ENCODE measurements at places on chromosomes 1 and 21.

DNA sequence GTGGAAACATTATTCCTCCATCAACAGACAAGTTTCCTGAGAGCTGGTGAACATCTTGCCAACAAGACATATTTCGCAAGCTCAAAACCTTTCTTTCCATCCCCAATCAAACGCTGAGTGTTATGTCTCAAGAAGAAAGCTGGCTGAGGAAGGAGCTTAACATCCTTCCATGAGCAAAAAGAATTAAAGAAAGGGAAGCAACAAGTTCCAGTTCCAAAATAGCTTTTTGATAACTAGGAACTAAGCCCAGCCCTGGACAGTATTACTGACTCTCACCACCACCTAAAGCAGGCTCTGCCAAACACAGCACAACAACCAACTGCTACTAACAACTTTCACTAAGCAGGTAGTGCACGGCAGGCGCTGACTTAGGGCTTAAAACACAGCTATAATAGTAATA, 50.2 kb downstream of the CAPZB start:
- no peak for DNase-seq

GRCh38 chr1:65493802-65494201, 73.3 kb downstream of the LEPR start:
- DNase-seq = no peak

- no peak for DNase-seq
These were observed 32.4 kb upstream of the MYSM1 start for GRCh38 chr1:58732087-58732775.

DNA sequence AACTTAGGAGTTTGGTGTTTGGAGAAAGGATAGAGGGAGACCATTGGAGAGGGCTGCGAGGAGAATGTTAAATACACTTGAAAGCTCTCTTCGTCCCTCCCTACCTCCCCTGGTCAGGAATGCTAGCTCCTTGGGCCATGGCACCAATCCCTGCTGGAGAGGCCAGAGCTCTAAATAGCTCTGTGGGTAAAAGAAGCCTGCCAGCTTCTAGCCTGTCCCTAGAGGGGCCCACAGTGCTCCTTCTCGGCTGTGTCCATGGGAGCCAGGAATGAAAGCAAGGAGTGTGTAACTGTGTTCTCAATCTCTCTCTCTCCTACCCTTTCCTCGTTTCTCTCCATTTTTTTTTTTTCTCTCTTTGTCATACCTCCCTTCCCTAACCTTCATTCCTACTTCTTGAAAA, at the start of gene CCDC190:
Gene CCDC190, minus strand, starts transcription at position 75 of the 400 bp plus-strand sequence. CDS start 1,529 bp downstream, outside the sequence.
- DNase-seq = no peak

- no peak for DNase-seq
These were observed 101.7 kb downstream of the NEK7 start for GRCh38 chr1:198258491-198258890.

DNA sequence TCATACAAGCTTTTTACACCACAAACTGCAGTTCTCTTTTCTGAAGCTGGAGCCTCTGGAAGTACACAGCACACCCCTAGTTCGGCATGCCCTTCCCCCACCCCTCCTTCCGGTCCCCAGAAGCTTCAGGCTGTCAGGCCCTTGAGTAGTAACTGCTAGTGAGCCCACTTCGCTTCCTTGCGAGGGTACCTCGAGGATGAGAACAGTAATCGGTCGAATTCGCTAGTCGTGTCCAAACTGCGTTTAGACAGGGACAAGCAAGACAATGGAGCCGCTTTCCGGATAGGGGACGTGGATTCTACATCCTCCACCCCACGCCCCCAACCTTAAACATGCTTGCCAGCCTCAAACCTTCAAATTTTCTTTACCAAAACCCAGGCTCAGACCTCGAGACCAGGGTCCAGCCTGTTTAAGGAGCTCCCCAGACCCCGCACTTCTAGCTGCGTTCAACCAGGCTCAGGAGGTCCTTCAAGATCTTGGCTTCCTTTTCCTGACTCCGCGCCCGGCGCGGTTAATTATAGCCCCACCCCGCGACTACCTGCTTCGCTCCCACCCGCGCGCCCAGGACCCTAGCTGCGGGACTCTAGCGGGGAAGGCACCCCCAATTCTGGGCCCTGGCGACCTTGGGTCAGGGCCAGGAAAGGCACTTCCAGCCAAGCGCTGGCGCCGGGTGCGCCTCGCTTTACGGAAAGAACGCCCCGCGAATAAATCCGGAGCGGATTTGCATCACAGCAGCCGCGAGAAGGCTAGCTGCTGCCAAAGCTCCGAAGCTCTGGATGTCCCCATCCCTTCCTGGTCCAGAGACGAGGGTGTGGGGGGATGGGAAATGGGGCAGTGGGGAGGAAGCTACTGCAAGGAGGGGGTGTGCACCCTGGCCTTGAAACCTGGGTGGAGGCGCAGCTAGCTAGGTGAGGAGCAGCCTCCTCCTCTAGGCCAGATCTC, 8.1 kb upstream of the TSPAN1 start:
- DNase-seq = peak; percentile 16

GRCh38 chr1:53048960-53049573, 12.9 kb upstream of the PODN start:
- DNase-seq = no peak

DNA sequence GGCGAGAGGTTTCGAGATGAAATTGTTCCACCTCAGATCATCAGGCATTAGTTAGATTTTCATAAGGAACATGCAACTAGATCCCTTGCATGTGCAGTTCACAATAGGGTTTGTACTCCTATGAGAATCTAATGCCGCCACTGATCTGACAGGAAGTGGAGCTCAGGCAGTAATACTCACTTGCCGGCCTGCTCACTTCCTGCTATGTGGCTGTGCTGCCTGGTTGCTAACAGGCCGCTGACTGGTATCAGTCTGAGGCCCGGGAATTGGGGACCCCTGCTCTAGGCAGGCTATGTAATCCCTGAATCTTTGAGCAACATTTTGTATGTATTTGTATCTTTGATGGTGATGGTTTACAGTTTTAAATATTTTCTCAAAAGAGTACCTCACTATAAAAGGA, 32.5 kb downstream of the XKR8 start:
- DNase-seq = peak; percentile 9

- DNase-seq = no peak
These were observed 58.1 kb downstream of the SYDE2 start for GRCh38 chr1:85142753-85143152.

GRCh38 chr1:30063621-30064280, 659.6 kb downstream of the MATN1 start:
- no peak for DNase-seq

DNA sequence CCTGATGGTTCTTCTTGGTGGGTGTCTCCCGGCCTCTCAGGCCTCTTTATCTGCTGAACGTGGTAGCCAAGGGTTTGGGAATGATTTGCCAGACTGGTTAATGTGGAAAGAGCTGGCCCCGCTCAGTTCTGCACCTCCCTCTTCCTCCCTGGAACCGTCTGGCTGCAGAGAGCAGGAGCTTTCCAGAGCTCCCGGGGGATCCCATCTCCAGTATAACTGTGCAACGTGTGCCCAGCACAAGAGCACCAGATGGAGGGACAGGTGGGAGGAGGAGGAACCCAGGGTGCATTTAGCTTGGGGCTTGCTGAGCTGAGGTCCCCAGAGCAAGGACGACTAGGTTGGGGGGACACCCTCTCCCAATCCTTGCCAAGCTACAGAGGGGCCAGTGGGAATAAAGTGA, 5.0 kb downstream of the TFF1 start:
- DNase-seq = no peak

DNA sequence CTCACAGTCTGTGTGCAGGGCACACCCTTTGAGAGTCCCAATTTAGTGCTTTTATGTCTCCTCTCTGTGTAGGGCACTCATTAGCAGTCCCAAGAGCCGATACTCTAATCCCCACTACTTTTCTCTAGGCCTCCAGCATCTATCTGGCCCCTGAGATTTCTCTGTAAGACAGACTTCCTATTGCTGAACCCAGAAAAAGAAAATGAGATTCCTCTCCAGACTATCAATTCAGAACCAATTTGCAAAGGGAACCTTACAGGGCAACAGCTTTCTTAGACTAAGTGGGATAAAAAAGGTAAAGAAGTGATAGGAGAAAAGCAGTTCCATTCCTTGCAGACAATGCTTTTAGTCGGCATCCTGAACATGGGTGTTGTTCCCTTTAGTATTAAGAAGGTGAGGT, 172.2 kb downstream of the EDEM3 start:
- no peak for DNase-seq

DNA sequence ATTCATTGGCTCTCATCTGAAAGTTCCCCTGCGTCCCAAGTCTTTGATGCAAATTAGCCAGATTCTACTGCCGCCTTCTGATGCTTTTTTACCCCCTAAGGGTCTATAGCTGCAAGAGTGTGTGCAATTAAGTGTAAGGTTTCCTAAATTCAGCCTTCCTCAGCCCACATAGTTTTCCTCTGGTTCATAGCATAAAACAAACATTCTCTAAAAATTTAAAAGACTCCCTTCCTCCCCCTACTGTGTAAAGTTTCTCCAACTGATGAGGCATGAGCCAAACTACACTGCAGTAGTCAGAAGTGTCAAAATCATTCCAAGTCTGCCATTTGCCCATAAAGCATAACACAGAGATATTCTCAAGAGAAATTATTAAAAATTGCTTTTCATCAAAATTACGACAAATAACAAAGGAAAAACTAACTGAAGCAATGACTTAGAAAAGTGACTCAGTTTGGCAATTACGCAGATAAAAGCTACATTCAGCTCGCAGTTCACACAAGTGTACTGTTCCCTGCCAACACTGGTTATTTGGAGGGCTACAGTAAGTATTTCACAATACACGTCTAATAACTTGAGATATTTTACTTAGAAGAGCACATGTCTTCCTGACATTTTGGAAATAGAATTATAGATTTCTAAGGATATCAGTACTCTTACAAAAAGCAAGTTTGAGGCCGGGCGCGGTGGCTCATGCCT, 15.4 kb downstream of the KCNH1 start:
- DNase-seq = no peak

DNA sequence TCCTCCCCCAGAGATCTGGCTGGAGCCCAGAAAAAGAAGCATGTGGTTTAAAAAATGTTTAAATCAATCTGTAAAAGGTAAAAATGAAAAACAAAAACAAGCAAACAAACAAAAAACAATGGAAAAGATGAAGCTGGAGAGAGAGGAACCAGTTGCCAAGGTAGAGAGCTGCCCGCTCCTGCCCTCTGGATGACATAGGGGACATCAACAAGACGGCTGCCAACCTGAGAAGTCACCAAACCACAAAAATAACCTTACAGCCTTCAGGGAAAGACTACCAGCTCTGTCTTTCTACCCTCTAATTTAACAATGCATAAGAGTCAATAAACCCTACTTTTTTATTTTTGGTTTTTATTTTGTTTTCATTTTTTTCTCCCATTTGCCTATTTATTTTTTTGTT, 8.5 kb upstream of the IPO9 start:
- no peak for DNase-seq

DNA sequence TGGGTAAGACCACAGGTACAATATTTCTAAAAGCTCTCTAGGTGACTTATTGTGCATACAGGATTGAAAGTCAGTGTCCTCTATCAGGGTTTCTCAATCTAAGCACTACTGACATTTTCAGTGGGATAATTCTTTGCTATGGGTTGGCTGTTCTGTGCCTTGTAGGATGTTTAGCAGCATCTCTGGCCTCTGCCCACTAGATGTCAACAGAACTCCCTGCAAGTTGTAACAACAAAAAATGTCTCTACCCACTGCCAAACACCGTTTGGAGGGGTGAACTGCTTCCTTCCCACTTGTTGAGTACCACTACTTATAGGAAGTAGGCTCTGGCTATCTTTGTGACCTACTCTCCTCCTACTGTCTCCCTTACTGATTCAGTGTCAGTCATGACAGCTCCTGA, 90.1 kb upstream of the ZRANB2 start:
- no peak for DNase-seq

GRCh38 chr1:46517932-46518498, 28.4 kb downstream of the DMBX1 start:
- no peak for DNase-seq

DNA sequence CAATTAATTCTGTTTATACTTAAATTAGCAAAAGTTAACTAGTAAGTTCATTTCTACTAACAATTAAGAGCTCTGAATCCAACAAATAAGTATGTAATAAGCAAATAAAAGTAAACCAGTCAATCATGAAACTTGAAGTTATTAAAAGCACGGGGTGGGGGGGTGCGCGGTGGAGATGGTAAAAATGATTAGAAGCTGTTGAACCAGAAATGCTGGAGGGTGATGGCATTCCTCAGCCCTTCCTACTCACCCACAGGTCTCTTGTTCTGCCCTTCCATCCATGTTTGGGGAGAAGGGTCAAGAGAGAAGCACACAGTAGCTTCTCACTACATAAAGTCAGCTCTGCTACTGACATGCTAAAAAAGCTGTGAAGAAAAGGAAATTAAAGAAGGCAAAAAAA, 63.5 kb downstream of the AKT3 start:
- DNase-seq = no peak

- DNase-seq = no peak
These were observed 11.1 kb downstream of the CPT2 start for GRCh38 chr1:53207726-53208125.

- no peak for DNase-seq
These were observed 4.0 kb downstream of the STPG1 start for GRCh38 chr1:24409535-24409934.

- DNase-seq = no peak
These were observed 35.9 kb downstream of the KCNA2 start for GRCh38 chr1:110570307-110570706.

GRCh38 chr1:74790453-74790852, 57.5 kb downstream of the TYW3 start:
- DNase-seq = no peak

GRCh38 chr1:58409336-58409735, 137.2 kb downstream of the OMA1 start:
- DNase-seq = no peak

DNA sequence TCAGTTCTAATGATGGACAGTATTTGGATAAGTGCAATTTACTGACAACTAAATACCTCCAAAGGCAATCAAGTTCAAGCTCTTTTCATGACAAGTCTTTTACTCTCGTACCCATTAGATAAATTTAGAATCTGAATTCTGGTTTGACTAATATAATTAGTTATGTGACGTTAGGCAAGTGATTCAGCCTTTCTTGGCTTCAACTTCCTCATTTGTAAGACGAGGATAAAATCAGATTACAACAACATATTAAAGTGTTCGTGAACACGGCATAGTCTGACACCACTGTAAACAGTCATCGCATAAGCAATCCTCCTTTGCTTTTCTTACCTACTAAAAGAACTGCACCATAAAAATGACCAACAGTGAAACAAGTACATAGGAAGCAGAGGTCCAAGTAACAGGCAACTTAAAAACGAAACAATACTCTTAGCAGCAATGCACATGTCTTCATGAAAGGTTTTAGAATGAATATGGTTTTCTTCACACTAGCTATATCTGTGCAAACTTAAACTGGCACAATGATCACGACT, 25.7 kb downstream of the COA6 start:
- no peak for DNase-seq
